ENCODE measurements at places on chromosomes 1 and 21.

- H3K27me3 ChIP-seq, result no peaks in the 10 kb centered on the region
- peaks cover 15% of the 10 kb centered on the region for H3K4me1 ChIP-seq
- DNase-seq, result no peak
Measured at GRCh38 chr21:43854773-43855633, 10.0 kb upstream of the AGPAT3 start.

DNA sequence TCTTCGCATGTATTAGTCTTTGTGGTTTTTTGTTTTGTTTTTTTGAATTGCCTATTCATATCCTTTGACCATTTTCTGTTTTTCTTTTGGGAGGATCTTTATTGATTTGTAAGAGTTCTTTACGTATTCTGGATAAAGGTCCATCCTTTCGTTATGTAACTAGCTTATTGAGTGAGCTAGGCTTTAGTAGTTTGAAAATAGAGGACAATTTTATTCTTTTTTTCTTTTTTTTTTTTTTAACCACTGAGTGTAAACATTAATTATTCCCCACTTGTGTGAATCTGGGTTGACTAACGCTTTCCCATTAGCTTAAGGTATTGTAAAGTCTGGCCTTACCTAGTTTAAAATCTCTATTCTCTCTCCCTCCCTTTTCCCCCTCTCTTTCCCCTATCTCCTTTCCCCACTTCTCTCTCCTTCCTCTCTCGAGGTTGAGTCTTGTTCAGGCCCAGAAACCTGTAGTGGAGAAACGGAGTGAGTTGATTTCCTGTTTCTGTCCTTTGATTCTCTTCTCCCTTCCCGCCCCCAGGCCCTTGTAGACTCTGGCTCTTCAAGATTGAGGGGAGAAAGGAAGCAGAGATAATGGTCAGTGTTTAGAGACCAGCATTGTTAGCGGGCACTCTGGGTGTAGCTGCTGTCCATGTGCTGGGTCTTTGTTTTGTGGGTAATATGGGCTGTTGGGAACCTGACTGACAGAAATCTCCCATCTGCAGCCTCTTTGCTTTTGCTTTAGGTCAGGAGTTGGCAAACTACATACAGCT is 1.5 kb downstream of the MORC3 start:
- H3K27ac ChIP-seq, result peak overlapping the region; percentile 97
- H3K4me1 ChIP-seq, result peaks cover 55% of the 10 kb centered on the region
- DNase-seq, result no peak
- no peaks in the 10 kb centered on the region for H3K36me3 ChIP-seq

DNA sequence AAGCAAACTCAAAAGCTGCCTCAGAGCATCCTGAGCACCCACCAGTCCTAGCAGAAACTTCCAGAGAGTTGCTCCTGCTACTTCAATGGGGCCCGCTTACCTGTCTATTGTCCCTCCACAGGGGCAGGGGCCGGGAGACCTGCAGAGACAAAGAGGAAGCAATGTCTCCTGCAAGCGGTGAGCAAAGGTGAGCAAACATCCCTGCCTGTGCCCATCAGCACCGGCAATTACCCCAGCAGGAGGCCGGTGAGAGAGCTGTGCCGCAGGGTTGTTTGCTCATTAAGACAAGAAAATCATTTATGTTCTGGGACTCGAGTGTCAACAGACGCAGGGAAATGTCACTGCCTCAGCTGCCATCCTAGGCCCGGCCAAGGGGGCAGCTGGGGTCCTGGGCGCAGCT is 53.8 kb upstream of the TARDBP start:
- H3K36me3 ChIP-seq, result no peaks in the 10 kb centered on the region
- H3K27ac ChIP-seq, result no peak overlapping the region
- no peak for DNase-seq
- H3K27me3 ChIP-seq, result peaks cover 17% of the 10 kb centered on the region
- H3K4me1 ChIP-seq, result peaks cover 5% of the 10 kb centered on the region
- H3K4me3 ChIP-seq, result no peak overlapping the region

GRCh38 chr1:8284127-8284526 is 33.8 kb upstream of the SLC45A1 start:
- H3K27ac ChIP-seq, result no peak overlapping the region
- no peak for DNase-seq
- H3K36me3 ChIP-seq, result no peaks in the 10 kb centered on the region
- peaks cover 10% of the 10 kb centered on the region for H3K4me1 ChIP-seq

DNA sequence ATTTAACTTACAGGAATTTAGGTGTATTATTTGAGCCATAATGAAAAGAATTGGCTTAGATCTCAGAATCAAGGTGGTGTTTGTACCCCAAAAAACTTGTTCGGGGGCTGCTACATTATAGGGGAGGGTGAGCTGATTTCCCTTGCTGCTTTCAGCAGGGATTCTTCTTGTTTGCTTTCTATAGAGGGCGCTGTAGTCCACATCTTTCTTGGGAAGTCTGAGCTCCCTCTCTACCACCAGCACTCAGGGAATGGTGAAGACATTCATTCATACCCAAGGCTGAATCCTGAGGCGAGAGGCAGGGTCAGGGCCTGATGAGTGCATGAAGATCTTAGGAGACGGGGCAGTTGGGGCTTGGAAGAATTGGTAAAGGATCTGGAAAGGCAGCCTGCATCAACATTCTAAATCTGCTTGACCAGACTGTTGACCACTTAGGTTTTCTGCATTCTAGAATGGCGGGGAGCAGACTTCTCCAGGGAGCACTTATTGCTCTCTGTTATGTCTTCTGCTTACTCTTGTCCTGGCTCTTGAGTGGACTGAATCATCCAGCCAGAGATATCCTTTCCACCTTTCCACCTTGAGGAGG is 18.9 kb downstream of the SPATA46 start:
- H3K4me1 ChIP-seq, result peaks cover 17% of the 10 kb centered on the region
- H3K36me3 ChIP-seq, result no peaks in the 10 kb centered on the region
- H3K4me3 ChIP-seq, result no peak overlapping the region
- no peak overlapping the region for H3K27ac ChIP-seq
- no peak for DNase-seq

DNA sequence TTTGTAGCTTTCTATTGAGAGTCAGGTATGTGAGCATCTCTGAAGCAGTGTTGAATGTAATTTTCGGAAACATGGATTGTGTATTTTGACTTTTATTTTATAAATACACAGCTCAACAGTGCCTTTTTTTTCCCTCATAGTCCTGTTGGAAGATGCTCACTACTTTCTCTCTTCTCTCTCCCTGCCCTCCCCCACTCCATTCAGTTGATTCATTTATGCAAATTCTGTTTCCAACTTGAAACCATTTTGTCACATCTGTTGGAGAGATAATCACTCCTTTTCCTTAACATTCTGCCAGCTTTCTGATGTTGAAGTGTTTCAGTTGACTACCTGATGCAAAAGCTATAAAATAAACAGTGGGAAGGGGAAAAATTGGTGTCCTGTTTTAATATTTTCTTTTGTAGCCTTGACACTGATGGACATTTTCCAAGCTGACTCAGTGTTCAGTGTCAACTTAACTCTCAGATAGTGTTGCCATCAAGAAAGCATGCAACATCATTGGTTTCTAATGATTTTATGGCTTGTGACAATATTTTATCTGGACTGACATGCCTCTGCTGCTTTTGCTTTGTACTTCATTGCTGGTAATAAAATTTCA is 194.5 kb downstream of the HS2ST1 start:
- H3K27me3 ChIP-seq, result no peaks in the 10 kb centered on the region
- H3K27ac ChIP-seq, result no peak overlapping the region
- no peak for DNase-seq

DNA sequence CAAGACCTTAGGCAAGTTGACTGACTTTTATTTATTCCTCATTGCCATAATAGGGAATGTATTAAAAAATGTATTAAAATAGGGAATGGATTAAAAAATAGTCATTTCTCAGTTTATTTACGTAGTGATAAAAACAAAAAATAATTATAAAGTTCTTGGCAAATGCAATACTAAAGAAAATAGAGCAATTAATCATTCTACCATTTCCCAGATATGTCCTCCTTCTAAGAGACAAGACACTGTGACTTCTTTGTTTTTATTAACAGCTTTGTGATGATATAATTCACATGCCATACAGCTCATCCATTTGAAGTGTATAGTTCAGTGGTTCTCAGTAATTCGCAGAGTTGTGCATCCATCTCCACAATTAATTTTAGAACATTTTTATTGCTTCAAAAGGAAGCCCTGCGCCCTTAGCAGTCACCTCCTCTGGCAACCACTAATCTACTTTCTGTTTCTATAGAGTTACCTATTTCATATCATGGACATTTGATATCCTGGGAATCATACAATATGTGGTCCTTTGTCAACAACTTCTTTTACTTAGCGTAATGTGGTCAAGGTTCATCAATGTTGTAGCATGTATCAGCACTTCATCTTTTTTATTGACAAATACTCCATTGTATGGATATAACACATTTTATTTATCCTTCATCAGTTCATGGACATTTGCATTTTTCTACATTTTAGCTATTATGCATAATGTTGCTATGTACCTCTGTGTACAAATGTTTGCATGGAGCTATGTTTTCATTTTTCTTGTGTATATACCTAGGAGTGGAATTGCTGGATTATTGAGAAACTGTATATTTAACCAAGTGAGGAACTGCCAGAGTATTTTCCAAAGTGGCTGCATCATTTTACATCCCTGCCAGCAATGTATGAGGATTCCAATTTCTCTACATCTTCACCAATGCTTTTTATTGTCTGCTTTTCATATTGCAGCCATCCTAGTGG is 5.6 kb downstream of the TBX19 start:
- H3K27me3 ChIP-seq, result no peaks in the 10 kb centered on the region
- no peak overlapping the region for H3K4me3 ChIP-seq
- DNase-seq, result no peak
- peaks cover 6% of the 10 kb centered on the region for H3K36me3 ChIP-seq
- peaks cover 9% of the 10 kb centered on the region for H3K4me1 ChIP-seq
- no peak overlapping the region for H3K27ac ChIP-seq

- no peak overlapping the region for H3K27ac ChIP-seq
- no peaks in the 10 kb centered on the region for H3K36me3 ChIP-seq
- H3K4me1 ChIP-seq, result no peaks in the 10 kb centered on the region
Measured at GRCh38 chr1:205067031-205067430, 17.2 kb downstream of the TMEM81 start.

GRCh38 chr1:2110738-2111673 is 60.8 kb downstream of the PRKCZ start:
- DNase-seq, result no peak
- H3K27ac ChIP-seq, result no peak overlapping the region
- H3K36me3 ChIP-seq, result no peaks in the 10 kb centered on the region
- H3K27me3 ChIP-seq, result no peaks in the 10 kb centered on the region

GRCh38 chr1:107993920-107994319 is 28.9 kb upstream of the VAV3 start:
- H3K27ac ChIP-seq, result no peak overlapping the region
- H3K4me3 ChIP-seq, result no peak overlapping the region
- H3K36me3 ChIP-seq, result peaks cover 30% of the 10 kb centered on the region
- DNase-seq, result no peak
- H3K27me3 ChIP-seq, result no peaks in the 10 kb centered on the region
- peaks cover 9% of the 10 kb centered on the region for H3K4me1 ChIP-seq

GRCh38 chr1:235710687-235711086 is 61.1 kb upstream of the GNG4 start:
- peaks cover 25% of the 10 kb centered on the region for H3K36me3 ChIP-seq
- no peaks in the 10 kb centered on the region for H3K27me3 ChIP-seq
- DNase-seq, result no peak
- H3K4me1 ChIP-seq, result no peaks in the 10 kb centered on the region

DNA sequence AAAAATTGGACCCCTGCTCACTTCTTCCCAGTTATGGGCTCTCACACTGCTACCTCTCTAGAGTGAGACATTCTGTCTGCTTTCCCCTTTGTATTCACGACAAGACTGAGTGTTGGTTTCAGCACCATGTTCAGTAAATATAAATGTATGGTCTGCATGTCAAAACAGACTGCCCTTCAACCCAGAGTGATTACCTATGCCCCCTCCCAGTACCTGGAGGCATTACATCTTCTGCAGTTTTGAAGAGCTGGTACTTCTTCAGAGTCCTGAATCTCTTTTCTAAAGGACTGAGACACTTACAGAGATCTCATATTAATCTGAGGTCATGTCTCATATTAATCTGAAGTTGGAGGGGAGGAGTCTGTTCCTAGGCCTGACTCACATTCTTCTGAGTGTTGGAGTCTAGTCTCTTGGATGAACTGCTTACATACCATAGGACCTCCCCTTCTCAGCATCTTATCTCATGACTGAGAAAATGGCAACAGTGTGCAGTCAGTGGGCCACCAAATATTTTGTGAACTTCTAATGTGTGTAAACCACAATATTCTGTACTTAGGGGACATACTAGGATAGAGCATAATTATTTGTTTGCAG is 80.3 kb downstream of the RGL1 start:
- no peak for DNase-seq
- peaks cover 9% of the 10 kb centered on the region for H3K27me3 ChIP-seq
- no peaks in the 10 kb centered on the region for H3K4me1 ChIP-seq
- no peak overlapping the region for H3K4me3 ChIP-seq
- H3K27ac ChIP-seq, result no peak overlapping the region

DNA sequence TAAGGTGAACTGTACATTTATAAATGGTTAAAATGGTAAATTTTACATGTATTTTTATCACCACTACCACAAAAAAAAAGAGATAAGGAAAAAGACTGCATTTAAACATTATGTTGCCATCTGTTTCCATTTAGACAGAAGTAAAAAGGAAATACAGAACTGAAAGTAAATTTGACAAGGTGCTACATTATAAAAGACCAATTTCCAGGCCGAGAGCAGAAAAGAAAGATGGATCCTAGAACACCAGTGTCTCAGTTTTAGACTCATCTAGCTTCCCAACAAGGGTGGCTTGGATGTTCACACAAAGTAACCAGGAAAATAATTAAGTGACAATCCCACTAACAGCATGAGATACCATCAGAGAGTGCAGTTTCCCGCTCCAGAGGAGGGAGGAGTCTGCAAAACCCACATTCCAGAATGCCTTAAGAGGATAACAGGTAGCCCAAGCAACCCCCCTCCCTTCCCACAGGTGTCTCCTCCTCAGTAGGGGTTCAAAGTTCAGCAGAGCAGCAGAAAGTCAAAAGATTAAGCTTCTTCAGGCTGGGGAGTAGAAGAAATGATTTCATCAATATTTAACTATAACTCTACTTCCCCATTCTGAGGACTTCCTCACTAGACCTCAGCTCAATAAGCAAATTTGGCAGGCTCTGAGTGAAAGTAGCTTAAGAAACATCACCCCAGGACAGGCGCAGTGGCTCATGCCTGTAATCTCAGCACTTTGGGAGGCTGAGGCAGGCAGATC is 11.8 kb downstream of the TPM3 start:
- H3K4me1 ChIP-seq, result peaks cover 64% of the 10 kb centered on the region
- no peaks in the 10 kb centered on the region for H3K27me3 ChIP-seq

GRCh38 chr1:211833174-211833820 is 2.7 kb upstream of the LPGAT1 start:
- peaks cover 29% of the 10 kb centered on the region for H3K4me1 ChIP-seq
- H3K4me3 ChIP-seq, result peak overlapping the region; percentile 16
- no peaks in the 10 kb centered on the region for H3K27me3 ChIP-seq
- H3K36me3 ChIP-seq, result no peaks in the 10 kb centered on the region
- H3K27ac ChIP-seq, result no peak overlapping the region

DNA sequence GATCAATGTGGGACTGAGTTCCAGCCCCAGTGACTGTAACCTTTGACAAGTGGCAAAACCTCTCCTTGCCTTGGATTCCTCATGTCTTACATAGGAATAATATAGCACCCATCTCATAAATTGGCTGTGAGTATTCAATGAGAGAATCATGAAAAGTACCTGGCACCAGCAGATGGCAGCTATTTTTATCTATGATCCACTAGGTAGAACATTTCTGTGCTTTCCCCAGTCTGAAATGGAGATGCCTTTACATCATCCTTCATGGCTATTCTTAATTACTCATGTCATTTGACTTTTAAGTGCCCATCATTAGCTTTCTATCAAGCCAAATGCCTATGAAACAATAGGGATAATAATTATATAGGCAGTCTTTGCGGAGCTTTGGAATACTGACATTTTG is 130.1 kb downstream of the TGFB2 start:
- H3K4me3 ChIP-seq, result no peak overlapping the region
- peaks cover 23% of the 10 kb centered on the region for H3K4me1 ChIP-seq
- no peak for DNase-seq
- H3K36me3 ChIP-seq, result no peaks in the 10 kb centered on the region
